ENCODE measurements at places on chromosomes 4 and X. TPM values are rescaled to one million over a fixed set of nuclear protein-coding genes. Genes with fewer than 3 reads are reported as not detected.

- ATAC-seq, result no peak
These were observed 1.7 kb downstream of the MAGEC3 start for GRCh38 chrX:141839856-141840255.

- ATAC-seq, result no peak
These were observed 536.8 kb upstream of the GALNT7 start for GRCh38 chr4:172631832-172632231.

DNA sequence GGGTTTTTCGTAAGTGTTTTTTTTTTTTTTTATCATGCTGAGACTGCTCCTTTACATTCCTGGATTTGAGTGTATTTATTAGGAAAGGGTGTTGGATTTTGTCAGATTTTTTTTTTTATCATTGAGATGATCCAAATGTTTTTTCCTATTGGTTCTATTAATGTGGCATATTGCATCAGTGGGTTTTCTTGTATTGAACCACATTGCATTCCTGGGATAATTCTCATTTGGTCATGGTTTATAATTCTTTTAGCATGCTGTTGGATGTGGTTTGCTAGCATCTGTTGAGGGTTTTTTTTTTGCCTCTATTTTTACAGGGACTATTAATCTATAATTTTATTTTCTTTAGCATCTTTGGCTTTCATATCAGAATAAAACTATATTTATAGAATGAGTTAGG lies 28.8 kb downstream of the COL4A5 start:
- ATAC-seq, result no peak

DNA sequence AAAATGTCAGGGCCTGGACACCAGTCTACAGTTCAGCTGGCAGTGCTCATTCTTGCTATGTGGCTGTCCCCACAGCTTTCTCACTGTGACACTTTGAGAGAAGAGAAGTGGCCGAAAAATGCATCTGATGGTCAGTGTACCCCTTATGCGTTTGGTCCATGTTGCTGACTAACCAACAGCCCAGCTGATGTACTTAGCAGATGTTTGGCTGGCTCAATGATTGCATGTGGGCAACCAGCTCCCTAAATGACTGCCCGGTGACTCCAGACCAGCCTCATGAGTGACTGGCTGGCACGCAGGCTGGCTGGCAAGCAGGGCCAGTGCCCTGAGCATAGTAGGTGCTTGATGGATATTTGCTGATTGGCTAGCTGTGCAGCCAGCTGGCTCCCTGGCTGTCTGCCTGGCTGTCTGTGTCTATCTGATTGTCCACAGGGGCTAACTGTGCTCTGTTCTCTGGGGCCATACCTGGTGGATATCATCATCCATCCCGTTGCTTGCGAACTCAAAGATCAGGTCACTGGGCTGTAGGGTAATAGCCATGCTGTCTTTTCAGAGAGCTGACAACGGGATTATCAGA lies 29.4 kb downstream of the ELF4 start:
- ATAC-seq, result no peak

The XK gene
- 0.36 TPM for total RNA-seq

The RPS6KA6 gene
- total RNA-seq, result 0.66 TPM

The CDKL5 gene
- 10.4 TPM for total RNA-seq

The ALPK1 gene
- 3.9 TPM for total RNA-seq

GRCh38 chr4:170723171-170723570 lies 633.4 kb upstream of the AADAT start:
- no peak for ATAC-seq

The CFAP299 gene
- total RNA-seq, result 0.49 TPM

The FAM9B gene
- total RNA-seq, result not detected

DNA sequence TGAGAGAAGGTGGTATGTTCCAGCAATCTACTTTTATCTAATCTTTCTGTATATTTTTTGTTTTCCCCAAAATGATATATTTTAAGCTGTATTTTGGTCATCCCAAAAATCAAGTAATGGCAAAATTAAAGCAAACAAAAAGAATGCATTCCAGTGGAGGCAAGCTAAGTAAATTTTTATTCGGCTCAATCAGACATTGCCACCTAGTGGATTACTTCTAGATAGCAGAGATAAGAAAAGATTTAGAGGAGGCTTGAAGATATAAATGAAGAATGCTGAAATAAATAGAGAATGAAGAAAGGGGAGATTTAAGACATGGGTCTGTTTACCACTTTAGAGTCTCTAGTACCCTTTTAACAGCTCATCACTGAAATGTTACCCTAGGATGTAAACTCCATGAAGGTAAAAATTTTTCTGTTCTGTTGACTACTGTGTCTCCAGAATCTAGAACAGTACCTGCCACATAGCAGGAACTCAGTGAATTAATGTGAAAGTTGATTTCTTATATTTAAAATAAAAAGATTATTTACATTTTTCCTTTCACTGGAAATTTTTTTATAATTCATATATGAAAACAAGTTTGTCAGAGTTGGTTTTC lies 110.9 kb upstream of the ANK2 start:
- ATAC-seq, result peak; percentile 27

The AWAT1 gene
- not detected for total RNA-seq

DNA sequence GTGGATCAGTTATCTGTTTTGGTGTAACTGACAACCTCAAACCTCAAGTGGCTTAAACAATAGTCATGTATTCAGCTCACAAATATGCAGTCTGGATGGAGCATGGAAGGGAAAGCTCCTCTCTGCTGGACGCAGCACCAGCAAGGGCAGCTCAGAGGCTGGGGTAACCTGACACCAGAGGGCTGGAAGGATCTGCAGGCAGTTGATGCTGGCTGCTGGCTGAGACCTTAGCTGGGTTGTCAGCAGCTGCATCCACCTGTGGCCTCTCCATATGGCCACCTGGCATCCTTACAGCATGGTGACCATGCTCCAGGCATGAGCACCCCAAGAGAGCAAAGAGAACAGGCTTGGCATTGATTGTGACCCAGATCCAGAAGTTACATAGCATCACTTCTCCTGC lies 46.7 kb downstream of the ENPP6 start:
- peak; percentile 24 for ATAC-seq

DNA sequence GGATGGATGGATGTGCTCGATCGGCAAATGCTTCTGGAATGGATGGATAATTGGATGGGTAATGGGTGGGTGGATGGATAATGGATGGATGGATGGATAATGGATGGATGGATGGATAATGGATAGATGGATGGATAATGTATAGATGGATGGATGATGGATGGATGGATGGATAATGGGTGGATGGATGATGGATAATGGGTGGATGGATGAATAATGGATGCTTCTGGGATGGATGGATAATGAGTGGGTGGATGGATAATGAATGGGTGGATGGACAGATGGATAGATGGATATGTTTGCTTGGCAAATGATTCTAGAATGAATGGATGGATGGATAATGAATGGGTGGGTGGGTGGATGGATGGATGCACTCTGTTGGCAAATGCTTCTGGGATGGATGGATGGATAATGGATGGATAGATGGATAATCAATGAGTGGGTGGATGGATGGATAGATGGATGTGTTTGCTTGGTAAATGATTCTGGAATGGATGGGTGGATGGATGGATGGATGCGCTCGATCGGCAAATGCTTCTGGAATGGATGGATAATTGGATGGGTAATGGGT lies 3.8 kb upstream of the SLC25A6 start:
- ATAC-seq, result no peak

- no peak for ATAC-seq
These were observed 109.2 kb downstream of the NSUN7 start for GRCh38 chr4:40858962-40859361.

The IL1RAPL1 gene
- 6.1 TPM for total RNA-seq

The PLK4 gene
- total RNA-seq, result 3.6 TPM

DNA sequence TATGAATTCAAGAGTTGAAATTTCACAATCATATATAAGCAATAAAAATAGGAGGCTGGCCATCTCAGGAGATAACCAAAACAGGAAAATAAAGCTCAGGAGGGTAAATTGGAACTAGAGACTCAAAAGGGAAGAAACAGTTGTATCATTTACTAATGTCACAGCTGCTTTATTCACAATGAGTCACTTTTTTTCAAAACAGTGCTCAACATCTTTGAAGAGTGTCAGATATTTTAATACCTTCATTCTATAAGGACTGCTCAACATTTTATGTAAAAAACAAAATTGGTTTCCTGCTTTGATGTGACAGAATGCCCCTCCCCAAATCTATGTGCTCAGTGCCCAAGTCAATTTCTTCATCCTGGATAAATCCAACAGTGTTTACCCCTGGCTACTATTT lies 97.7 kb downstream of the DDX60 start:
- ATAC-seq, result no peak

- ATAC-seq, result peak; percentile 23
These were observed 55.9 kb downstream of the TRIM2 start for GRCh38 chr4:153260132-153260531.

The KCNIP4 gene
- total RNA-seq, result 12.1 TPM

- no peak for ATAC-seq
These were observed 100.3 kb upstream of the NDST4 start for GRCh38 chr4:115213716-115214115.

GRCh38 chr4:44487341-44487740 lies 38.7 kb upstream of the KCTD8 start:
- ATAC-seq, result no peak

DNA sequence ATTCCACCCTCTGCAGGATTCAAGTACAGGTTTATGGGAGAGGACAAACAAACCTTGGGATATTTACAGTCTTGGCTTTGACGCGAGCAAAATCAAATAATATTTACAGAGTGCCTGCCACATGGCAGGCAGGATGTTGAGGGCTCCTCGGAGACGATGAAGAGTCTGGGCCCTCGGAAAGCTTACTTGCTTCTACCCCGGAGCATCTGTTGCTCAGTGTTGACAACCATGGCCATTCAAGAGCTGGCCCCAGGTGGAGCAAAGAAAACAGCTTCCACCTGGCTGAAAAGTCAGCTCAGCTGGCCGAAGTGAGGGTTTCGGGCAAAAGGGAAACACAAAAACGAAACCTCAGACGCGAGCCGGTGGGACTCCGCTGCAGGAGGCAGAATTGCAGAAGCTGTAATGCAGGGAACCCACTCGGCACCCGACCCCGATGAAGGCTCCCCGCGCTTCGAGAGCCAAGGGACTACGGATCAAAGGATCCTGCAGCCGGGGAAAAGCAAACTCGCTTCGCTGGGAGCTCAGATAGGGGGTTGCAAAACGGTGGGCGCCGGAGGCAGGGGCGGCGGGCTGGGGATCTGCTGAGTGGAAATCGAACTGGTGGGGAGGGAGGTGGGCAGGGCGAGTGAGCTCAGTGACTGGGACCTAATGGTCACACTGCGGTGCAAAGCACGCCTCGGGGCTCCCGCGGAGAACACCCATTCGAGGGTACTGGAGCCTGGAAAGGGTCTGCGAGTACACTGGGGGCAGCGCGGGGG lies 805 bp downstream of the ATP8A1 start:
- ATAC-seq, result peak; percentile 5

GRCh38 chr4:143359644-143360193 lies 23.0 kb downstream of the GAB1 start:
- no peak for ATAC-seq

- ATAC-seq, result peak; percentile 59
These were observed 33.1 kb downstream of the ENPEP start for GRCh38 chr4:110508827-110509710.

The APEX2 gene
- total RNA-seq, result 23.6 TPM

The OTUD4 gene
- total RNA-seq, result 19.3 TPM

DNA sequence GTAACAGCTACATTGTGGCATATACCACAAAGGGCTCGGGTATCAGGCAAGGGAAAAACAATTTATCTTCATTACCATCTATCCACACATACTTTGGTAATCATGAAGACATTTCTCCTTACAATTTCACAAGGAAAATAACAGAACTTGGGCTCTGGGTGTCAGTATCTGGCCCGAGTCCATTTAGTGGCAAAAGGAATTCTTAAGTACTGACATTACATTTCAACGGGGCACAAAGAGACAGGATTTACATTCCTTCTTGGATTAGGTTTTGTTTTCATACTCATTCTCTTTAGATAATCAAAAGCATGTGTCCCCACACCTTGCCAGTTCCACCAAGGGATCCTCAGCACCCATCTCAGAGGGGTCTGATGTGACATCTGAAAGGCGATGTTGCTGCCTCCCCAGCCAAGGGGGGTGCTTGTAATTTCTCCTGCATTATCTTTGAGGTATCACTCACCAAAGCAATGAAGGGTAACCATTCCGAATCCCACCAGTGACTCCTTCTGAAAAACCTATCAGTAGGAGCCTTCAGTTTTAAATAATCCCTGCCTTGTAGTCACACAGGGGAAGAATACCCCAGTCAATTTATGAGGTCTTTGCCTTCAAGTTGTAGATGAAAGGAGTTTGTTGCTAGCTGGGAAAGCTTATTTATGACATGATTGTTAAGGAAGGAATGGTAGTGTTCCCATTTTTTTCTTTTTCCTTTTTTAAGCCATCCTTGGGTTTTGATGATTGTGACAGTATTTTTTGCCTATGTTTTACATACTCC lies 118.6 kb downstream of the PALLD start:
- no peak for ATAC-seq

DNA sequence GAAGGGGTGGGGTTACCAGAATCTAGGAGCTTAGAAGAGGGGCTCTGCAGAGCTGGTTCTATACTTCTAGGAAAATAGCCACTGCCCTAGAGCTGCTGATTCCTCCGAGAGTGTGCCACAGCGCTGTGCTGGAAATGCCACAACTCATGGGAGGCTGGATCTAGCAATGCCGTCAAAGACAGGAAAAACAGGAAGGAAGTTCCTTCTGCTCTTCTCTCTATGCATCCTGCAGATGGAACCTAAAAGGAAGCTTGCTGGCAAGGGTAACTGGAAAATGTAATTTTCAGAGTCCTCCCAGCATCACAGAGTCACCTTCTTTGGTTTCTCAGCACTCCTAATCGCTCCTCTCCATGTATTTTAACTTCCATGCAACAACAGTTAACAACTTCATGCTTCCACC lies 121.2 kb upstream of the TLL1 start:
- no peak for ATAC-seq

DNA sequence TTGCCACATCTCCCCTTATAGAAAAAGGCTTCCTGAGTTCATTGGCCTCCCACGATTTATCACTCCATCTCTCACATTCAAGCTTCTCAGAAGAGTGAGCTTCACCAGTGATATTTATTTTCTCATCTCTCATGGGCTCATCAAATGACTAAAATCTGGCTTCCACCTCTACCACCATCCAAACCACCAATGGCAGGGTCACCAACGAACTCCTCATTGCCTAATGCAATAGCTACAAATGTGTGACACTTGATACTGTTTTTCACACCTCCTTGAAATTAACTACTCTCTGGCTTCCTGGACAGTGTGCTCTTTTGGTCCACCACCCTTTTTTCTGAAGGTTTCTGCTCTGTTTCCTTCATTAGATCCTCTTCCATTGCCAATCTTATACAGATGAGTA lies 129.0 kb downstream of the SH2D1A start:
- no peak for ATAC-seq

DNA sequence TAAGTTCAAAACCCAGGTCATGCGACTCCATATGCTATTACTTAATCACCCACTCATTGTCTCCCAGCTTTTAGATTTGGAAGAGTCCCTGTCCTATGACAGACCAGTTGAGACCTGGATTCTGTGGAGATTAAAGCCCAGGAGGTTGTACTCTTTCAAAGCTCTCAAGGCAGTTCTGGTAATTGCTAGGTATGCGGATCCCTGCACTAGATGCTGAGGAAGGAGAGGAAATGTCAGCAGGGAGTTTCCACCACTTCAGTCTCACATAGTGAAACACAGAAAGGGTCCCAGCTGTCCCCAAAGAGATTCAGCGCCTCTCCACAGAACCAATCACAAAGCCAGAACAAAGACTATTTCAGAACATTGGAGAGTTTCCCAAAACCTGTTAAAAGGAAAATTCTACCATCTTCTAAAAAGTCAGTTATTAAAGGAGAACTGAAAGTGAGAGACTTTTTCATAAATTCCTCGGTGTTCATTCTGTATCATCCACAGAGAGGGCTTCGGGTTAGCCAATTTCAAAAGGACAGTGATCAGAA lies 53.4 kb downstream of the IRF2 start:
- ATAC-seq, result no peak

The DMP1 gene
- total RNA-seq, result not detected

Measured in motor neuron (in vitro differentiated cells).